ENCODE measurements at places on chromosomes 12 and 14.
A peak's percentile ranks its signal among the peaks of the same experiment; 100 is the strongest.

DNA sequence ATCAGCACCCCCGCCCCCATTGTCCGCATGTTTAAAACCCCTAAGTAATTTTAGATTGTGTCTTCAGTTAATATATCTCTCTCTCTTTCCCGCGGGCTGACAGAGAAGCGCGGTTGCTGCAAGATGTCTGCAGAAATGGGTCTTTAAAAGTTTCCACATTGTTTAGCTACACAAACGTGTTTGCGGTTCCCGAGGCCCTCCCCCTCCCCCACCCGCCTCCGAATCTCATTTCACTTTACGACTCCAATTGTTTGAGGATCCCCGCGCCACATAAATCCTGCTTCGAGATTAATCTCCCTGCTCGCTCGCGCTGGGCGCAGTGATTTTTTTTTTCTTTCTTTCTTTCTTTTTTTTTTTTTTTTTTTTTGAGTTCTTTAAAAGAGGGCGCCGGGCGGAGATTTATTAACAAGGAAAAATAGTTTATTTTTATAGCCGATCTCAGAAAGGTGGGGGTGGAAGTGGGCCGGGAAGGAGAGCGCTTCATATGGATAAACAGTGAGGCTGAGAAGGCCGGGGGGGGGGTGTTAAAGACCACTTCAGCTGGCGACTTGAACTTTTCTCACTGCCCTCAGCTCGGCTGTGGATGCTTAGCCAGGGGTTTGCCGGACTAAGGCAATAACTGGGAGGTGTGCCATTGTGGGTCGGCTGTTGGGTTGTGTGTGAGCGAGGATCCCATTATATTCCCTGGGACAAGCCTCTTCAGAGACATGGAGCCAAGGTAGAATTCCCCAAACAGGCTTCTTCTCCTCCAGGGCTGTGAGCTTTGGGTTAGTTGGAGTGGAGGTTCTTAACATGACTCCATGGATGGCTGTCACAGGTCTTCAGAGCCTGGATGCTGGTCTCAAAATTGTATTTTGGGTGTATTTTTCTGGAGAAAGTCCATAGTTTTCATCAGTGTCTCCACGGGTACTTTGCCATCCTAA is 39.7 kb upstream of the TBX5 start:
- DNase-seq, result no peak

GRCh38 chr12:46944771-46945170 is 119.0 kb upstream of the SLC38A4 start:
- DNase-seq, result no peak

GRCh38 chr12:1776170-1776921 is 44.0 kb upstream of the LRTM2 start:
- DNase-seq, result no peak

DNA sequence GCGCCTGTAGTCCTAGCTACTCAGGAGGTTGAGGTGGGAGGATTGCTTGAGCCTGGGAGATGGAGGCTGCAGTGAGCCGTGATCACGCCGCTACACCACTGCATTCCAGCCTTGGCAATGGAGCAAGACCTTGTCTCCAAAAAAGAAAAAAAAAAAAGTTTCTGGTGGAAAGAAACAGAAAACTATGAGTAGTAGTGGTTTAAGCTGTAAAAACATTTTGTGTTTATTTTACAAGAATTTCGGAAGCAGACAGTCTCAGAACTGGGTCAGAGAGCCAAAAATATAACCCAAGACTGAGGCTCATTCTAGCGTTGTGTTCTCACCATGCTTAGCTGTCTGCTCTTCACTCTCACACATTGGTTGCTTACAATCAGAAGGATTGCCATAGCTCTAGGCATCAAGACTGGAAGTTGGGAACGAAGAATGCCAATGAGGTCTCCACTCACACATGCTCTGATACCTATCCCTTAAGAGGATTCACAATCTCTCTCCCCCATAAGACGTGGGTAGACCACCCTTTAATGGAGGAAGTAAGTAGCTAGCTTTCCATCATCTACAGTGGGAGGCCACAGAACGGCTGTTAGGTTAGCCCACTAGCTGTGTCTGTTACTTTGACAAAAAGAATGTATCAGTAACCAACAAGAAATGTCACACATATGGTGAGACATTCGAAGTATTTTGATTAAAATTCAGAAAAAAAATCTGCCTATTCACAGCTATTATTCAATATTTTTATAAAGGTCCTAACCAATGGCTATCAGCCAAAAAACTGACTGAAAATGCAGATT is 117.6 kb upstream of the RASSF8 start:
- DNase-seq, result no peak

GRCh38 chr14:23102801-23103200 is 2.0 kb downstream of the CIROP start:
- no peak for DNase-seq

- DNase-seq, result peak; percentile 37
These were observed 76.3 kb downstream of the SCAF11 start for GRCh38 chr12:45914090-45914489.

- no peak for DNase-seq
These were observed 61.6 kb downstream of the CPM start for GRCh38 chr12:68871396-68871795.

DNA sequence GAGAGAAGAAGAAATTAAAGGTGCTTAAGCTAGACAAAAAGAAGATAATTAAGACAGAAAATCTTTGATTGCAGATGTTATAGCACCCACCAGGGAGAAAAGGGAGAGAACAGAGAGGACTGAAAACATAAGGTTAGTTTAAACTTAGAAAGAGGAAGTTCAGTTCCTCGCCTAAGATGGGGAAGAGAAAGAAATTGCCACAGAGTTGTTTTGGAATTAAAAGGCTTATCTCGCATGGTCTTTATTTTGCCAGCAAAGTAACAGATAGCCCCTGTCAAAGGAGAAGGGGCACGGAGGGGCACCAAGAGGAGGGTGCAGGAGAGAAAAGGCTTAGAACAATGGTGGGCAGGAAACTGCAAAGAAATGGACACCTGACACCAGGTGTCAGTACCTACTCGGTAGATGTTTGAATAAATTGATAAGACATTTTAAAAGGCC is 17.8 kb upstream of the OXA1L start:
- DNase-seq, result no peak

GRCh38 chr14:92687681-92688433 is 60.6 kb downstream of the LGMN start:
- DNase-seq, result peak; percentile 92

DNA sequence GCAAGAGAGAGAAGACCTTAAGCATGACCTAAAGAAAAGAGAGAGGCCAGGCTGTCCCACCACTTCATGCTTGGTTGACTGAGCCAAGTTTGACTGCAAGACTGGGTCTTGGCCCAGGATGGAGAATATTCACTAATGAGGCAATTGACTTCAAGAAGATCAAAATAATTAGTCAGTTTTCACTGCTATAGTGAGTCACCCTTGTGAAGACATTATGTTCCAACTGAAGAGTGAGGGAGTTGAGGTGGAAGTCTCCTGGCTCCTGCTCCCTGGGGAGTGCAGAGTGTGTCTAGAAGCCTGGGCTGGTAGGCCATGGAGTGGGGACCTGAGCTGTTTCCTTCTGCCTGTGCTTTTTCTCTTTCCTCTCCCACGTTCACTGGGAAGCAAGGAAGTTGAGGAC is 117.6 kb downstream of the CACNA1C start:
- no peak for DNase-seq

All from DMS53 (cell line).